ENCODE measurements at places on chromosomes 13 and 19.
A peak's percentile ranks its signal among the peaks of the same experiment; 100 is the strongest.

- no peak for DNase-seq
Measured at GRCh38 chr13:74171641-74172040, 37.4 kb upstream of the KLF12 start.

DNA sequence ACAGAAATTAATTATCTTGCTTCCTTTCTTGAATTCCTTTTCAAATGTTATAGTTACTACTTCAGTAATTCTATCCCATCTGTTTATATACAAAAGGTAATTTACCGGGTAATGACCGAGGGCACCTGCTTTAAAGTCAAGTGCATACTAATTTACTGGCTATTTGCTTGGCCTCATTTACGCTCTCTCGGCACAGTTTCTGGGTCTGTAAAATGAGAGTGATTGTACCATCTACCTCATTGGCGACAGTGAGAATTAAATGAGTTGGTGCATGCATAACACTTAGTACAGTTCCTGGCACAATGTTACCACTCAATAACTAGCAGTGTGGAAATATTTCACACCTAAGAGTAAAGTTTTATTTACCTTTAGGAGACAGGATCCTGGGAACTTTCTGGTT is 111.6 kb downstream of the GGACT start:
- no peak for DNase-seq

DNA sequence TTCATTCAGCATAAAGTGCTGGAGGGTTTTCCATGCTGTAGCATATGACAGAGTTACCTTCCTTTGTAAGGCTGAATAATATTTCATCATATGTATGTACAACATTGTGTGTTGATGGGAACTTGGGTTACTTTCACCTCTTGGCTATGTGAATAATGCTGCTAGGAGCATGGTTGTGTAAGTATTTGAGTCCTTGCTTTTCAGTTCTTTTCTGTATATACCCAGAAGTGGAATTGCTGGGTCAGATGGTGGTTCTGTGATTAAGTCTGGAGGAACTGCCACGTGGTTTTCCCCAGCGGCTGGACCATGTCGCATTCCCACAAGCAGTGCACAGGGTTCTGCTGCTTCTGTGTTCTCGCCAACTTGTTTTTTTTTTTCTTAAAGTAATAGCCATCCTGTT is 101.2 kb upstream of the TEX29 start:
- DNase-seq = peak; percentile 82

GRCh38 chr19:31098836-31099235 is 250.4 kb downstream of the TSHZ3 start:
- no peak for DNase-seq

DNA sequence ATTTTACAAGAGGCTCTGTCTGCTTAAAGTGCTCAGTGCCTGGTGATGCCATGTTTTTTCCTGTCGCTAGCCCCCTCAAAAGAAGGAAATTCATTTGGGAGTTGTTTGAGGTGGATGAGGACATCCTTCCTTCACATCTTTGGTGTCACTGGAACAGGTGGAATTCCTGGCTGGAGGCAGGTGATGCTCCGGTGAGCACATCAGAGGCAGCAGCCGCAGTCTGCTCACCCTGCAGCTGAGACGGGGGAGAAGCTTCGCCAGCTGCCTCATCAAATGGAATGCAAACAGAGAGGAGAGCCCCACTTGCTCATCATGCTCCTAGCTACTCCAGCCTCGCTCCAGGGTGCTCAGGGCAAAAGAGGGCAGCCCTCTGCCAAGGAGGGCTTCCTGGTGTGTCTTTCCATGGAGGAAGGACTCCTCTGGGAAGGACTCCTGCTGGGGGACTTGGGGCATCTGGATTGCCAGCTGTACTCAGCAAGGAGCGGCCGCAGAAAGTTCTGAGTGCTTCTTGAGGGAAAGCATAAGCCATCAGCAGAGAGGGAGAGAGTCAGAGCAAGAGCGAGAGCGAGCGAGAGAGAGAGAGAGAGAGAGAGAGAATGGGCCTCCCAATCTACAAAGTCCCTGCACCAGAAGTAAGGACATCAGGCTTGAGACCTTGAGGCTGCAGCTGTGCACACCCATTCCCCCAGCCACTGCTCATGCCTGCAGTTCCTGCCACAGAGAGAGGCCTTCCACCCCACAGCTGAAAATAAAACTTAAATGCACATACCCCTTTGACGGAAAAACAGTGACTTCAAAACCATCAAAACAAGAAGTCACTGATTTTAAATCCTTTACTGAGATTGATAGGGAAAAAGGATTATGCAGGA is 74.3 kb upstream of the UBL3 start:
- peak; percentile 71 for DNase-seq

Measured in AG20443 (cell line).